HT1080 (cell line): ENCODE measurements at places on chromosomes 5 and 9. TPM values are rescaled to one million over a fixed set of nuclear protein-coding genes. Genes with fewer than 3 reads are reported as not detected.

ENG gene
- 23.0 and 34.1 TPM in 2 replicates for total RNA-seq

PRR7 gene
- total RNA-seq: 34.3 and 43.4 TPM in 2 replicates

CCDC107 gene
- 9.2 and 9.3 TPM in 2 replicates for total RNA-seq

WNK2 gene
- total RNA-seq: not detected in 2 replicates

CCL21 gene
- total RNA-seq: not detected in 2 replicates

FBXO10 gene
- 2.9 and 5.9 TPM in 2 replicates for total RNA-seq

FRMPD1 gene
- total RNA-seq: not detected in 2 replicates

RALGDS gene
- total RNA-seq: 20.9 and 23.4 TPM in 2 replicates

ZNF300 gene
- 8.3 and 8.6 TPM in 2 replicates for total RNA-seq

GSN gene
- 66.5 and 75.8 TPM in 2 replicates for total RNA-seq

CCDC192 gene
- not detected in 2 replicates for total RNA-seq

C9orf50 gene
- not detected in 2 replicates for total RNA-seq

DNA sequence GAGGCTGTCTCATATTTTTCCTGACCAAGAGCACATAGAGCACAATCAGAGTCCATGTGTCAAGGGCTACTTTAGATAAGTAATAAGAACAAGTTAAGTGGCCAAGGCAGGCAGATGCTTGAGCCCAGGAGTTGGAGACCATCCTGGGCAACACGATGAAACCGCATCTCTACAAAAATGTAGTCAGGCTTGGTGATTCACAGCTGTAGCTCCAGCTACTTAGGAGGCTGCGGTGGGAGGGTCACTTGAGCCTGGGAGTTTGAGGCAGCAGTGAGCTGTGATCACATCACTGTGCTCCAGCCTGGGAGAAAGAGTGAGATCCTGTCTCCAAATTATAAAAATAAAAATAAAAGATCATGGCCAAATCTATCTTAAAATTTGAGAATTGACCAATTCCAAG lies 767.9 kb upstream of the CTNND2 start:
- peak; percentile 69 for DNase-seq

GRCh38 chr5:87069974-87070608 lies 197.6 kb upstream of the RASA1 start:
- peak; percentile 77 for DNase-seq

GRCh38 chr9:117706421-117707116 lies 2.4 kb downstream of the TLR4 start:
- DNase-seq: no peak

DNA sequence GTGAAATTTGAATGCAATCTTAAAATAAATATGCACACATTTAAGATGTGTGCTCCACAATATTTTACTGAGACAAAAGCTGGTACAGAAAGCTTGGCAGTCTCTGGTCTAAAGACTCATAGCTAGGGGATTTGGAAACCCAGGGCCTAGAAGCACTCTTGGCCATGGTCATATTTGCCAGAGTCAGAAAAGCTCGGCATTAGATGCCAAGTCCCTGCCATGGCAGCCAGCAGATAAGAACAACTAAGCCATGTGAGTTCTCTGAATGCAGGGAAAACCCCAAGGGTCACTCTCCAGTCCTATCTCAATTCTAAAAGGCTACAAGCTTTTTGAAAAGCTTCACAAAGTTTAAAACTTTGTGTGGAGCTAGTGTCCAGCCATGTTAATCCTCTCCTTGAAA lies 119.5 kb downstream of the FAM114A2 start:
- no peak for DNase-seq

- DNase-seq: peak; percentile 54
Observed at GRCh38 chr9:93003552-93004407, 54.7 kb upstream of the SUSD3 start.

GRCh38 chr5:169762338-169763095 lies 125.4 kb downstream of the DOCK2 start:
- peak; percentile 55 for DNase-seq

DNA sequence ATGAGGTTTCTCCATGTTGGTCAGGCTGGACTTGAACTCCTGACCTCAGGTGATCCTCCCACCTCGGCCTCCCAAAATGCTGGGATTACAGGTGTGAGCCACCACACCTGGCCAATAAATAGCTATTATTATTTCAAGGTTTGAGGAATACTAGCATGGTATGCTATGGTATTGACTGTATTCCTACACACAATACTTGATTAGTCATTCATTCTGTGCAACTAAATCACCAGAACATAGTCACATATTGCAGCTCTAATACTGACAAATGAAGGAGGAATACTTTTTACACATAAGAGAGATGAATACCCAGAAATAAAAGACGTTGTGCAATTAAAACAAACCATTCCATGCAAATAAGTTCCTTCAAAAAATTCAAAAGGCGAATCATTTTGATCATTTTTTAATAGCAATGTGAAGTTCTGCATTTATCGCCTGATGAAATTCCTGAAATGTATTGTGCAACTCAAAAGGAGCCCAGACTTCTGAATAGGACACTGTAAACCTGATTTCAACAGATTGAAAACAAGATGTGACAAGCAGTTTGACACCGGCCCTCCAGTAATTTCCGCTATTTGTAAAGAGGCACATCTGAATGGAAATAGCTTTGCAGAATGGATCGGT lies 687.4 kb upstream of the SEMA6A start:
- no peak for DNase-seq

- DNase-seq: no peak
Observed at GRCh38 chr5:111061618-111062017, 9.9 kb upstream of the TSLP start.

- DNase-seq: no peak
Observed at GRCh38 chr5:156528673-156529072, 201.7 kb downstream of the SGCD start.

GRCh38 chr5:127529904-127530682 lies 12.7 kb downstream of the PRRC1 start:
- DNase-seq: no peak

GRCh38 chr5:138541511-138542179 lies 1.4 kb downstream of the ETF1 start:
- no peak for DNase-seq

GRCh38 chr9:31124389-31124788 lies 1260.1 kb upstream of the ACO1 start:
- DNase-seq: no peak

- peak; percentile 24 for DNase-seq
Observed at GRCh38 chr9:100352201-100352726, 478 bp downstream of the TEX10 start.

DNA sequence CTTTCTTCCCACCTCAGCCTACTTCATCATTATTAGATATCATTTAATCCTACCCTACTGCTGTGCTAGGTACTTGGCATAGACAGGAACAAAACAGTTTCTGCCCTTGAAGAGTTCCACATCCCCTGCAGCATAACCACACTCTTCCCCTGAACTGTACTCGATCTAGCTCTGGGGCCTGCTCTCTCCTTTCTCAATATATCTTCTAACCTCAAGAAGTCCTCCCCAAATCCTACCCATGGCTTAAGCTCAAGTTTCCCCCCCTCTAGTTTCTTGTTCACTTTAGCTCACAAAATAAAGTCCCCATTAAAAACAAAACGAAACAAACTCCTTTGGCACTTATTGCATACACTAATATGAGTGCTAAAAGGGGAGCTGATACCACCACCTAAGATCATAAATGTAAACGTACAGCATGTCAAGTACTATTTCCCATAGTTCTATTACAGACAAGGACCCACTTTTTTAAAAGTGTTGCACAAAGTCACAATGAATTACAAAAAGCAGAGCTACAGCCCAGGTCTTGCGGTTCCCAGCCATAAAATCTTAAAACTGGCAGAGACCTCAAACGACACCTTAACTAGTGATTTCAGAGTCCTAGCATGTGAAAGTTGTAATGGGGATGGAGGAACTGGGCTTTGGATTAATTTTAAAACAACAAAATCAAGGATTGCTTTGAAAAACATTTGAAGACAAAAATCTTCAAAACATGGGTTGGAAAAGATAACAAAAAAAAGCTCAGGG lies 80.7 kb downstream of the PTPDC1 start:
- no peak for DNase-seq

DNA sequence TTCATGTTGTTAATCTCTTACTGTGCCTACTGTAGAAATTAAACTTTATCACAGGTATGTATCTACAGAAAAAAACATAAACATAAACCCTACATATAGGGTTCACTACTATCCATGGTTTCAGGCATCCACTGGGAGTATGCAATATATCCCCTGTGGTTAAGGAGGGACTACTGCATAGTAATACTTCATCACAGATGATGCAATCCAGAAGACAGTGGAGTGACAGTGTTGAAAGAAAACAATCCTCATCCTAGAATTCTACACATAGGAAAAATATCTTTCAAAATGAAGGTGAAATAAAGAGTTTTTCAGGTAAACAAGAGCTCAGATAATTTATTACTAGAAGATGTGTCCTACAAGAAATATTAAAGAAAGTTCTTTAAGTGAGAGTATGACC lies 105.9 kb downstream of the HOMER1 start:
- DNase-seq: no peak

- DNase-seq: no peak
Observed at GRCh38 chr5:98840946-98841345, 67.5 kb downstream of the RGMB start.

DNA sequence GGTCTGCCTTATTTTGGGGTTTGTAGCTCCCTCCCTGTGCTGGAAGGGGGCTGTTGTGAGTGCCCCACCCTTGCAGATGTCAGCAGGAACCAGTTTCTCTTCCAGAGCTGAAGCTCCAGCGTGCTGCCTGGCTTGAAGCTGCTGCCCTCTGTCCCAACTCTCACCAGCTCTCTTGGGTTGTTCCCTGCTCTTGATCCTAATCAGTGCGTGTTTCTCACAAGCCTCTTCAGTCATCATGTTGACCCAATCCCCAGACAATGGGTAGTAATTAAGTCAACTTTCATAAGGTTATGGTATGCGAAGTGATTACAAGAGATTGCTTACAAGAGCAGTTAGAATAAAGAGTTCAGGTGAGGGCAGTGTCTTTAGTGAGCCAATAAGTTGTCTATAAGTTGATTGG lies 57.0 kb downstream of the PDE8B start:
- no peak for DNase-seq

GRCh38 chr5:148382961-148383360 lies 797 bp upstream of the FBXO38 start:
- DNase-seq: no peak

DNA sequence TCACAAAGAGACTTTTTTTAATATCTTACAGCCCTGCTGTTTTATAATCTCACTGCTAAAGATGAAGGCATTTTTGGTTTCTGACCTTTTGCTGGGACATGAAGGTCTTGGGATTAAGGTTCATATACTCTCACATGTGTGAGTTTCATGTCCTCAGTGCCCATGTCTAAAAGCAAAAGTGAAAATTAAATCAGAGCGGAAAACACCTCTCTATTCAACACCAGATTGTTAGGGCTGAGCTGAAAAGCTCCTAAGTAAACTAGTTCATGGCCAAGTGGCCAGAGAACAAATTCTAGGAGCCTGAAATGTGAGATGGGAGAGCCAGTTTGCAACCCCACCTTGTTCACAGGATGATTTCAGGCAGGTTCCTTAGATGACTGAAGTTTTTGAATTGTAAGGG lies 110.9 kb downstream of the GRIA1 start:
- no peak for DNase-seq

GRCh38 chr5:153796527-153796926 lies 242.2 kb downstream of the FAM114A2 start:
- DNase-seq: peak; percentile 47

DNA sequence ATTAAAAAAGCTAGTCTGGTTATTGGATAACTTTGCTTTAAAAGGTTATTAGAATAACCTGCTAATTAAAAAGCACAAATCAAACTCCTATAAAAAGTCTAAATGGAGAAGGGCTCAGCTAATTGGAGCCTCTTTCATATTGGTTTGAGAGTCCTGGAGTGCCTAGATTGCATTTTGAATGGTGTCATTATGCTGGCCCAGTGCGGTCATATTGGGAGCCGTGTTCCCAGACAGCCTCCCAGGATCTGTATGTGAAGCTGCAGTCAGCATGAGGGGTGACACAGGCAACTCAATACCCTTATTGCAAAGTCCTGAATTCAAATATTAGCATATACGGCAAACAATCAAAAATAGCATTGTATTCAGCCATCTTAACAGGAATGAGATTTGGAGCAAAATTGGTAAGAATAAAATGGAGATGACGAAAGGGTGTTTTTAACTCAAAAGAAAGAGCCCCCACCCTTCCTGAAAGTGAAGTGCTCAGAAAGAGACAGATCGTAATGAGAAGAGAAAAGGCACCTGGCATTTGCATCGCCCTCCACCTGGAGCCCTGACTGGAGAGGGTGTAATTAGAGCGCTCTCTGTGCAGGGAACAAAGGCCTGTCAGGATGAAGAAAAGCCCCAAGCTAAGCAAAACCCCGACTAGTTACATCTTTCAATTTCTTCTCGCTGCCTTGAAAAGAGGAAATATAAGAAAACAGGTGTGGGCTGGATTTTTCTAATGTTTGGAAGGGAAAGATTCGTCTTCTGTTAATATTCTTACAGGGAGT lies 621.0 kb upstream of the ADAMTS16 start:
- no peak for DNase-seq

GRCh38 chr5:174717826-174718455 lies 6.4 kb upstream of the MSX2 start:
- DNase-seq: no peak

DNA sequence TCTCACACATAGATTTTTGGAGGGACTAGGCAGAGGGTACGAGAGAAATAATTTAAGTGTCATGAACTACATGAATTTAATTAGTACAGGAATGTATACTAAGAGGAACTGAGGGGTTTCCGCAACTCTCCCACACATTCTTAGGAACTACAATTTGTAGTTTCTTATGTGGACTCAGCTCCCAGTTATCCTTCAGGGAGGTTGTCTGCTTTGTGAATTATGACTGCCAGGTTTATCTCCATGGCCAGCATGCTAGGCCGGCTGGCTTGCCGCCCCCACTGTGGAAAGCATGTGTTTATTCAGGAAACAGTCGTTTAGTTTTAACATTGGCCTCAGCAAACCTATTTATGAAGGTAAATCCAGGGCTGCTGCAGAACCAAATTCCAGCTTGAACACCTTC lies 415.0 kb downstream of the KCTD16 start:
- DNase-seq: no peak
